Neural crest cell (in vitro differentiated cells): ENCODE measurements at places on chromosomes 4 and X. TPM values are rescaled to one million over a fixed set of nuclear protein-coding genes. Genes with fewer than 3 reads are reported as not detected.
A peak's percentile ranks its signal among the peaks of the same experiment; 100 is the strongest.

- peak; percentile 47 for DNase-seq
Observed at GRCh38 chrX:154013614-154014360, 5.9 kb downstream of the IRAK1 start.

DNA sequence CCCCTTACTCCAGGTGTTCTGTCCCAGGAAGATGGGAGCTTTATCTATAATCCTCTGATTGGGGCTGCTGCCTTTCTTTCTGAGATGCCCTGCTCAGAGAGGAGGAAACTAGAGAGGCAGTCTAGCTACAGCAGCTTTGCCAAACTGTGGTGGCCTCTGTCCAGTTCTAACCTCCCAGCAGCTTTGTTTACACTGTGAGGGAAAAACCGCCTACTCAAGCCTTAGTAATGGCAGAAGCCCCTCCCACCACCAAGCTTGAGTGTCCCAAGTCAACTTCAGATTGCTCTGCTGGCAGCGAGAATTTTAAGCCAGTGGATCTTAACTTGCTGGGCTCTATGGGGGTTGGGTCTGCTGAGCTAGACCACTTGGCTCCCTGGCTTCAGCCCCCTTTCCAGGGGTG, 394.9 kb upstream of the PABPC5 start:
- DNase-seq: no peak

GRCh38 chrX:131739823-131740222, 195.9 kb downstream of the OR13H1 start:
- no peak for DNase-seq

DNA sequence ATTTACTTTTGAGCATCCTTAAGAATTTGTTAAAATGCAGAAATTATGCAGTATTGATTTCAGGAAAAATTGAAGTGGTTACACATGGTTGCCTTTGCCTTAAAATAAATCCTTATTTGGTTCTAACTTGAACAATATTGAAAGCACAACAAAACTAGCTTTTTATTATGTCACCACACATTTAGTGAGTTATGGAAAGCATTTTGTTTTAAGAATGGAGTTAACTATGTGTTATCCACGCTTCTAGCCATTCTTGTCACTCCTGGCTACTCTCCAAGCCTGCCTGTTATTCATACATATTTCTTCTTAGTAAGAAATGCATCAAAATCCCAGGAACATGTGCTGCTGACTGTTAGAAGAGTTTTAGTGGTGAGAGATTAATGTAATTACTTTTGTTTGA, 73.9 kb downstream of the FAT4 start:
- DNase-seq: no peak

DNA sequence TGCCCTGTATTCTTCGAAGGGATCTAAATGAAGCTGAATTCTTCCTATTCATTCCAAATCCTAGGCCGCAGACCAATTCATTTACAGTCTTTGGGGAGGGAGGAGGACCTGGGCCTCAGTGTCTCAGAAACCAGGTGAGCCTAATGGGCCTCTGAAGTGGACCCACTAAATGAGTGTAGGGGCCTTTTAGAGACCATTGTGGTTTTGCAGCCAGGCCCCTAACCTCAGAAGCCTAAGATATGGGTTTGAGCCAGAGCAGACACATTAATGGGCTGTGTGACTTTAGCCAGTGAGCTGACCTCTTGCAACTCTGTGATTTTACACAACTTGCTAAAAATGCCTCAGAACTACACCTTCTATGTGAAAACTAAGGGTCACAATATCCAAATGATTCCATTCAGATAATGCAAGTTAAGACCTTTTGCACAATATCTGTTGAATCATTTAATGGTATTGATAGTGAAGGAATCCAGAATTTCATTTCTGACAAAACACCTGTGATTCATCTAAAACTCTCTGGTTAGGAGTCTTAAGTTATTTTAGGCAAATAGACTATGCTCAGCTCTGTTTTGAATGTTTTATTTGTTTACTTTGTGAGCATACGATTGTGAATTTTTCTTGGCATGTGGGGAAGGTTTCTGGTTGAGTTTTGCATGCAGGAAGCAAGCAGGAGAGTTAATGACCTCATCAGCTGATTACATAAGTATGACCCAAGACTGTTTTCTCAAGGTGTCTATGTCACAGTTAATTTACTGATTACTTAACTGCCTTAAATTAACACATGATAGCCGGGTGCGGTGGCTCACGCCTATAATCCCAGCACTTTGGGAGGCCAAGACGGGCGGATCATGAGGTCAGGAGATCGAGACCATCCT, 75.0 kb downstream of the EVC start:
- DNase-seq: no peak

- DNase-seq: no peak
Observed at GRCh38 chrX:44828008-44828605, 15.7 kb upstream of the DUSP21 start.

DNA sequence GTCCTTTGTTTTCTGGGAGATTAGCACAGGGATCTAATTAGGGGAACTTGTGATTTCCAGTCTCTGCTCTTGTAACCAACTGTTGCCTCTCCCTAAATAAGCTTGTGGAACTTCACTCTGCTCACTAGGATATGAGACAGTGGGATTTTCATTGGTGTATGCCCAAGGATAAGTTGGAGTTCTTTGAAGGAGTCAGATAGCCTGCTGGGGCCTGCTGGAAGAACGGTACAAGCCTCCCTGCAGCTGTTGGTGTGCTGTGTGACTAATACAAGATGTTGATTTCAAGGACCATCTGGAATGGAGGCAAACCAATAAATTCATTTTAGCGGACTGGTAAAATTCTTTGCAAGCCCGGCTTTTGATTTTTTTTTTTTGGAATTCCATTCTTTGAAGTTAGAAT, 167.0 kb downstream of the AASDH start:
- DNase-seq: no peak

The NDP gene
- total RNA-seq: 4.2 and 4.3 TPM in 2 replicates

The MAP3K15 gene
- total RNA-seq: 1.2 and 2.0 TPM in 2 replicates

The PCGF3 gene
- total RNA-seq: 58.5 and 61.2 TPM in 2 replicates
